ENCODE measurements at places on chromosomes 5 and 9.

DNA sequence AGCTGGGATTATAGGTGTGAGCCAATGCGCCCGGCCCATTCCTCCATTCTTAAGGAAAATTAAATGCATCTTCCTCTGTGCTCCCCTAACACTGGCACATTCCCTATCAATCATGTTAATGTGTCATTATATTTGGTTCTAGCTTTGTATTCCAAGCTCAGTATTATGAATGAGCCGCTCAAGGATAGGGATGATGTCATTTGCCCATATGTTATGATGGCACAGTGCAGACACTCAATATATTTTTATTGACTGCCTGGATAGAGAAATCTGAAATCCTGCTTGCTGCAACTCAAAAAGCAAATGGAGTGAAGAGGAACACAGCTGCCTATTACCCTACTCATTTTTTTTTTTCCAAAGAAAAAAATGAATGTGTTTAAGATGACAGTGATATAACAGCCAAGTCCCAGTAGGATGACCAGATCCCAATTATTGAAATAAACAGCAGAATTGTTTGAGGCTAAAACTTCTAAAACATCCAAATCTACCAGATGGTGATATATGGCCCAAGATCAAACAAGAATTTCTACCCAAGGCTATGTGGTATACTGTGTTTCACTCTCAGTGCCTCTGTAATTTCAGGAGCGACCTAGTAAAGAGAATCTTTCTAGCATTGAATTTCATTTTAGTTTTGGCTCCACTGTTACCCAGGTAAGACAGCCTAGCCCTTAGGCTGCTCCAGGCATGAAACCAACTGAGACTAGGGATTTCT is 16.3 kb downstream of the SUSD1 start:
- DNase-seq: no peak

- DNase-seq: no peak
Observed at GRCh38 chr5:150411245-150411979, 1.3 kb downstream of the CD74 start.

DNA sequence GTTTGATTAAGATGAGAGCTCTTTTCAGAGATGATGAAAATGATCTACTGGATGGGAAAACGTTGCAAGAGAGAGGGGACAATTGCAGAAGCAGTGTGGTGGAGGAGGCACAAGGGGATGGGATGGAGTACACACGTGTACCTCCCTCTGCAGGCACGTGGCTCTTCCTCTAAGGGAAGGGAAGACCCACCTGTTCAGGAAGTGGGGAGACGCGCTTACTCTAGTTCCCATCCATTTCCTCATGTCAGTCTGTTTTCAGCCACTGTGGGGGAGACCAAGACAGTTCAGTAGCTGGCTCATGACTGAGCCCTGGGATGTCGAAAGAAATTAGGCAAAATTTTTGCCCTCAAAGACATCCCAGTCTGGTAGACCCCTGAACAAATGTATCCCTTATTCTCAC is 619.2 kb upstream of the CLINT1 start:
- no peak for DNase-seq

DNA sequence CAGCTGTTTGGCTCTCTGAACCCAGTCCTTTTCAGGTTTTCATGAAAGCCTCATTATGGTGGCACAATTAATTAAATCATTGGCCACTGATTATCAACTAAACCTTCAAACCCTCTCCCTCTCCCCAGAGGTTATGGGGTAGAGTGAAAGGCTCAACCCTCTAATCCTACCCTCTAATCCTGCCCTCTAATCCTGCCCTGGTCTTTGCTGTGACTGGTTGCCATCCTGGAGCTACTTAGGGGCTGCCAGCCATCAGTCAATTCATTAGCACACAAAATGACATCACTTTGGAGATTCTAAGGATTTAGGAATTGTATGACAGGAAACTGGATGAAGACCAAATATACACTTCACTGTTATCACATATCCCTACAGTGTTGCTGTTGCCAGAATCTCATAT is 36.1 kb downstream of the ANKS6 start:
- no peak for DNase-seq

DNA sequence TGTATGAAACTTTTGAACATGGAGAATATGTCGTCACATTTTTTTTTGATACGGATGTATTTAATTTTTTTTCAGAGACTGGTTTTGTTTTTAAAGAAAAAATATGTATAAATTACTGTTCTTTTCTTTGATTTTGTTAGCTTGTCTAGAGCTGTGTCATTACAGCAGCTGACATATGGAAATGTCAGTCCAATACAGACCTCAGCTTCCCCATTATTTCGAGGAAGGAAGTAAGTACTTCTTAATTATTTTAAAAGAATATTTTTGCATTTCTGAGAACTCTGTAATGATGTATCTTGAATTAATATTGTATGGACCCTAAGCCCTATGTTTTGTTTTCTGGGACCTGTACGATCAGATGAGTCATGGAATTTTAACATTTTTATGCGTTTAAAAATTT is 7.6 kb downstream of the TENT2 start:
- DNase-seq: no peak

- DNase-seq: no peak
Observed at GRCh38 chr9:109997682-109998081, 210.3 kb downstream of the C9orf152 start.

DNA sequence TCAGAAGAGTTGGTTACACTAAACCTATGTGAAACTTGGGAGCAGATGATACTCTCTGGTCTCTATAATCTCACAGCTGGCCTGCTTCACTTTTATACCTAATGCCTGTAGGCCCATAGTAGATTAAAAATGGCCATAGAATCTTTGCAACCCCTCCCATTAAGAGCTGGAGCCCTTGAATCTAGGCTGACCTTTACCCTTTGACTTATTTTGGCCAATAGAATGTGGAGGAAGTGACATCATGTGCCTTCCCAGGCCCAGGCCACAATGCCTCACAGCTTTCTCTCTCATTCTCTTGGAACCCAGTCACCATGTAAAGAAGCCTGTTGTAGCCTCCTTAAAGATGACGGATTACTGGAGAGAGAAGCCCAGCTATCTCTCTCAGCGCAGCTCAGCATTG is 251.0 kb downstream of the NR3C1 start:
- no peak for DNase-seq

GRCh38 chr5:61332851-61333320 is 828 bp downstream of the ZSWIM6 start:
- DNase-seq: peak; percentile 18

DNA sequence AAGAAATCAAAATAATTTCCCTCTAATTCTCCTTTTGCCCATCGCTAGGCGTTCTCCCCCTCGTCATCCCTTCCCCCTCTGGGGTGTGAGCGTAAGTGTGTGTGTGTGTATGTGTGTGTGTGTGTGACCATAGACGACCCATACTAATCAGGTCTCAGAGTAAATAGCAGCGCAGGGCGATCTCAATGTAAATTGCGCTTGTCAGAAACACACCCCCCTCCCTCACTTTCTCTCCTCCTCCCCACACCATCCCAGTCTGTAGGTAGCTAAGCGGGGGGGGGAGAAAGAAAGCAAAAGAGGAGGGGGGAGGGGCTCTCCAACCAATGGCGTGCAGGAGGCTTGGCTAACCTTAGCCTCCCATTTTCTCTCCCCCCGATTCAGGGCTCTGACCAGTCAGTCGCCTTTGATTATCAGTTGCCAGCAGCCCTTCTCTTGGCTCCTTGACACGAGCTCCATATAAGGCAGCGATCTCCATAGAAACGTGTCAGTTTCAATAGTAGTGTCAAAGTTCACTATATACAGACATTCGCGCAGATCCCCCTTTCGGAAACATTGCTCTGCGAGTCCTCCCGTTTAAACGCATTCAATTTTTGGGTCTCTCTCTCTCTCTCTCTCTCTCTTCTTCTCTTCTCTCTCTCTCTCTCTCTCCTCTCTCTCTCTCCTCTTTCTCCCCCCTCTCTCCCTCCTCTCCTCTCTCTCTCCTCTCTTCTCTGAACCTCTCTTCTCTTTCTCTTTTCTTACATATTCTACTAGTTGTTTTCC is at the start of gene NR2F1:
NR2F1 (plus strand) TSS at position 546 of the 762 bp plus-strand sequence. CDS start 1,802 bp downstream, outside the sequence.
- DNase-seq: no peak

DNA sequence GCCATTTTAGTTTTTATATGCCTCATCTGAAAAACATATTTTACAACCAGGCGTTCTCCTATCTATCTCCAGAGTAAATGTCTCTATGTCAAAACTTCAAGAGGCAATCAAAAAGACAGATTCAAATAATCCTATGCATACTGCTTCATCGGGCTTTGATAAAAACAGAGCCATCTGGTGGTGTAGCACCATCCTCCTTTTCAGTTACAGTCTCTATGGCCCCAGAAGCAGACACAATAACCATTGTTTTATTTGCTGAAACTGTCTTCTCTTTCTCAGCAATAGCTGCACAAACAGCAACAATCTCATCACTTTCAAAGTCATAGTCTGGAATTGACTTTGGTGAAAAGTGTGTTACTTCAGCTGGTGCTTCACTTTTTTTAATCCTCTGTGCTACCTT is 36.3 kb downstream of the PTGER4 start:
- DNase-seq: no peak

GRCh38 chr5:126471875-126472537 is 48.8 kb downstream of the GRAMD2B start:
- DNase-seq: no peak

GRCh38 chr5:151158287-151158661 is 695 bp upstream of the ANXA6 start:
- DNase-seq: no peak

DNA sequence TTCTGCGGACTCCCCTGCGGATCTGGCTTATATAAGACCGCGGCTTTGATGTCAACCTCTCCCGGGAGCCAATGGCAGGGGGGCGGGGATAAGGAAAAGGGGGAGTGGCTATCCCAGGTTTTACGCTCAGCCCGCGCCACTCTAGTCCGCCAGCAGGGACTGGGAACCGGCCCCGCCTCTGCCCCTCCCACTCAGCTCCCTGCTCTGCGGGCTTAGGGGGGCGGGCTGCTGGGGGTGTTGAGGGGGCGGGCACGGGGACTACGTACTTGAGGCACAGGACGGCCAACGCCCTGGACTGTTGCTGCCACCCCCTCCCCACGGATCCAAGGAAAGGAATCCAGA is at the start of gene HAND1:
HAND1 (minus strand) TSS at position 4 of the 342 bp plus-strand sequence. CDS start 219 bp downstream, outside the sequence.
- no peak for DNase-seq

- DNase-seq: no peak
Observed at GRCh38 chr5:28726815-28727214, 1688.4 kb upstream of the CDH9 start.

- DNase-seq: no peak
Observed at GRCh38 chr5:180313677-180314505, 22.0 kb upstream of the MAPK9 start.

Data from esophagus squamous epithelium (tissue), 5 donors.